NCI-H2107 (cell line): ENCODE measurements at places on chromosomes 13 and 19.

DNA sequence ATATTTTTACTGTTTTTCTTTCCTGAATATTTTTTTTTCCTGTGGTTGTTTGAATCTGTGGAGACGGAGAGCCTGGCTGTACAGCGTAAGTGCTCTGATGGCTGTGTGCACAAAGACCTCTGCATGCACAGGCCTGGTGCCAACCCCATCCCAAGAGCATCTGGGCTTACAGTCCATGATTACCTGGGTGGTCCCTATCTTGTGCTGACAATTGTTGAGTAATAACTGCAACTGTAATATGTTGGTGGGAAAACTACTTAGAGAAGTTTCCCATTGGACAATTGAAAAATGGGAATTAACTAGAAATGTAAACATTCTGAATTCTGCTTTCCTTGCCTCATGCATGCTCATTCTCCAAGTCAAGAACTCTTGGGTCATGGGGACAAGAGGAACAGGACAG, 268.7 kb downstream of the SHISA2 start:
- no peak for DNase-seq

GRCh38 chr13:60662595-60662994, 265.6 kb downstream of the TDRD3 start:
- DNase-seq = no peak

DNA sequence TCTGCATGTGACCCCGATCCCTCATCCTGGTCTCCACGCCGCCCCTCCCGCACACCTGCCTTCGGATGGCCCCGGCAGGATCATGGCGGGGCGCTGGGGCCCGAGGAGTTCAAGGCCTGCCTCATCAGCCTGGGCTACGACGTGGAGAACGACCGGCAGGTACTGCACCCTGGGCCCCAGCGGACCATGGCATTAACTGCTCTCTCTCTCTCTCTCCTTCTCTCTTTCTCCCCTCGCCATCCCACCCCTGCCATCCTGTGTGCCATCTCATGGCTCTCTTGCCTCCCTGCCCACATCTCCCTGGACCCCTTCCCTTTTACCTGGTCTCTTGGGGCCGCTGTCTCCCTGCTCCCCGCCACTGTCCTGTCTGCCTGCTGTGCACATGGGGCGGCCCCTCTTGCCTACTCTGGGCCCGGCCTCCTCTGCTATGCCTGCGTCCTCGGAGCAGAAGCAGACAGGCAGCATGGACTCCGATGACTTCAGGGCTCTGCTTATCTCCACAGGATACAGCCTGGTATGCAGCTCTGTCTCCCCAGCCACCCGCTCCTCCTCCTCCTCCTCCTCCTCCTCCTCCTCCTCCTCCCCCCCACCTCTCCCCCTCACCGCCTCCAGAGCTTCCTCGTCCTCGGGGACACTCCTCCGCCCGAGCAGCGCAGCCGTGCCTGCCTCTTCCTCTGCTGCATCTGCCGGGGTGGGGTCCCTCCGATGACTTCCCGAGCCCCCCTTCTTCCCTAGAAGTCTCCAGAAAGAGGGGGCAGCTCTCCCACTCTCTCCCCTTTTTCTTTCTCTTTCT, 16.2 kb downstream of the CAPN12 start:
- DNase-seq = no peak

GRCh38 chr19:40589591-40590429, 11.4 kb upstream of the LTBP4 start:
- no peak for DNase-seq

DNA sequence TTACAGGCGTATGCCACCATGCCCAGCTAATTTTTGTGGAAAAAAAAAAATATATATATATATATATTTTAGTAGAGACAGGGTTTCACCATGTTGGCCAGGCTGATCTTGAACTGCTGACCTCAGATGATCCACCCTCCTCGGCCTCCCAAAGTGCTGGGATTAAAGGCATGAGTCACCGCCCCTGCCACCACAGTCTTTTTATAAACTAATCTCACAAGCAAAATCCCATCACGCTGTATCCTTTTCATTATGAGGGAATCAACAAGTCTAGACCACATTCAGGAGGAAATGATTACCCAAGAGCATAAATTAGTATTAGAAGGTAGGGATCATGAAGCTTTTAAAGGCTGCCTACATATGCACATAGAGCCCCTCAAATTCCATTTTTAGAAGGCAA, 210.6 kb upstream of the NBEA start:
- no peak for DNase-seq

- DNase-seq = no peak
Measured at GRCh38 chr13:29893438-29893837, 43.0 kb upstream of the UBL3 start.

DNA sequence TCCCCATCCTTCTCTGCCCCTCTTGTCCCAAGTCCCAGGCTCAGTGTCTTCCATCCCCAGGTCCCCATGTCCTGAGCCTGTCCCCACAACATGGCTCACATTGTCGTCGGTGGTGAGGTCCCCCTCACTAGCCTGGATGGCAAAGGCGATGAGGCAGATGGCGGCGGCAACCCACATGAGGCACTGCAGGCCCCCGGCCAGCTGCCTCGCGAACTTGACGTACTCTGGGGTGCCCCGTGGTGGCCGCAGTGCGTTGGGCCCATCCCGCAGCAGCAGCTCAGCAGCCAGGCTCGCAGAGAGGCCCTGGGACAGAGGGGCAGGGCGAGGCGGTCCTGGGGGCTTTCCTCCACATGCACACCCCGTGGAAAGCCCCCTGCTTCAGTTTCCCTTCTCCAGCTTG, 1.1 kb downstream of the ATP4A start:
- no peak for DNase-seq

GRCh38 chr19:53102756-53103233, 427 bp downstream of the ZNF160 start:
- DNase-seq = no peak

DNA sequence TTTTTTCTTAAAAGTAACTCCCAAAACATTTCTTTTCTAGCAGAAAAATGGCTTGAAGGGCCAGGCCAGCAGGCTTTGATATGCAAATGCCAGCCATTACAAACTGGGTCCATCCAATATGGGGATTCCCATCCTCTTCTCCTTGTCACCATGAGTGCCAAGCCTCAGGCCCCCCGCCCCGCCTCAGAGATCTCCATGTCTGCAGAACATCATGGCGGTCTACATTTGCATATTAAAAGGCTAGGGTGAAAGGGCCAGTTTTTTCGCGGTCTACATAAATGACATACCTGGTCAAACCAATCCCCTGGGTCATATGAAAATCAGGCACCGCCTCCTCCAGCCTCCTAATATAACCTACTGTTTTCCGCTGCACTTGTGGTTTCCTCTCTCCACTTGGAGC, 1327.6 kb downstream of the UQCRFS1 start:
- no peak for DNase-seq

DNA sequence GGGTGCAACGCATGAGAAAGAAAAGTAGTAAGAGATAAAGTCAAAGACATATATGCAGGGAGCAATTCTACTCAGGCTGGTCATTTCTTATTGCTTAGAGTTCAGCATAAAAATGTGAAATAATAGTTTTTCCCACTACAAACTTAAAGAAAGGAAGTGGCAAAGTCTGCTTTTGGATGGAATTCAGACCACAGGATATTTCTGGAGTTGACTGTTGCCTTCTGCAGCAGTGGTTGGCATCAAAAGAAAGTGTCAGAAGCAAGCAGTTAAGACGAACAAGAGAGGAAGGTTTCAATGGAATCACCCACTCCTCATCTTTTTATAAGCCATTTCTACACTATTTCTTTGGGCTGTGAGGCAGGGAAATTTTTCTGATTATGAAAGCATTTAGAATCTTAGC, 36.2 kb upstream of the TRPC4 start:
- no peak for DNase-seq

- no peak for DNase-seq
Measured at GRCh38 chr13:67776151-67776550, 546.0 kb upstream of the PCDH9 start.

DNA sequence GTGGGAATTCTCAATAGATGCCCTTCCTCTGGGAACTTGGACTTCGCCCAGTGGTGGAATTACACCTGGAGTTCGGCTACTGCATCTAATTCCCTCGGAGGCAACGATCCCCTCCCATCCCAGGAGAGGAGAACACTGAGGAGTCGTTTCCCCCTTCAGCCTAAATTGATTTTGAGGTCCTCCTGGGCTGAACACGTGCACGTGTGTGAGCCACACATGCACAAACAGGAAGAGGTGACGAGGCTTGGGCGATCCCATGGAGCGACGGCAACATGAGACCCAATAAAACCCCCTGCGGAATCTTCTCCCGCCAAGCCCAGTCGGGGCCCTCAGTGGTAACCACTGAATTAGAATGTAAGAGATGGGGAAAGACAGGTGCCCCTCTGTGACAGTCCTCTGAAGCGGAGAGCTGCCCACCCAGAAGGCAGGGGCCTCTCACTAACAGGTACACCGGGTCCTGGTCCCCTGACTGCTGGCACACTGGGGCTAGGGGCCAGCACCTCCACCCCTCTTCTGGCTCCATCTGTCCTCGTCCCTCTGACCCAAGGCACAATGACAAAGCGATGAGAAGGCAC, 4.5 kb downstream of the MLLT1 start:
- DNase-seq = no peak

- no peak for DNase-seq
Measured at GRCh38 chr13:71695662-71696061, 171.3 kb downstream of the DACH1 start.

DNA sequence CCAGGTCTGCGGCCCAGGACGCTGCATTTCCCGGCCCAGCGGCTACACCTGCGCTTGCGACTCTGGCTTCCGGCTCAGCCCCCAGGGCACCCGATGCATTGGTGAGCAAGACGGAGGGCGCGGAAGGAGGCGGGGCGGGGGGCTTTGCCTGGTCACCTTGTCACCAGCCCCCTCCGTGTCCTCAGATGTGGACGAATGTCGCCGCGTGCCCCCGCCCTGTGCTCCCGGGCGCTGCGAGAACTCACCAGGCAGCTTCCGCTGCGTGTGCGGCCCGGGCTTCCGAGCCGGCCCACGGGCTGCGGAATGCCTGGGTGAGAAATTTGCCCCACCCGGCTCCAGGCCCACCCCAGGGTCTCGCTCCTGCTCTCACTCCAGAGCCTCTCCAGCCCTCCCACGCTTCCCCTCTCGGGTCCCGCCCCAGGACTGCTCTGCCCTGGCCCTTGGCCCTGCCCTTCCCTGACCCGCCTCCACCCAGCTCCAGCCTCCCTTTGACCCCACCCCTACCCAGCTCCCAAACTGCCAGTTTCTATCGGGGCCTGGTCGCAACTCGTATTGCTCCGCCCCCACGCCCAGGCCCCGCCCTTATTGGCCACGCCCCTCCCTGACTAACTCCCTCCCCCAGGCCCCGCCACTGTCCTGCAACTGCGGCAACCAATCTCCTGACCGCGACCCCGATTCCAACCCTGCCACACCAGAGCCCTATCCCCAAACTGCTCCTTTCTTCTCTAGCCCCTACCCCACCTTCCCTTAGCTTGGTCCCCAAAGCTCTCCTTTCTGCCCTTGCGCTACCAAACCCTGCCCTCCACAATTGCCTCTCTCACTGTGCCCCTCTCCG, 8.6 kb downstream of the LTBP4 start:
- no peak for DNase-seq

GRCh38 chr13:29922896-29923295, 72.5 kb upstream of the UBL3 start:
- DNase-seq = no peak

DNA sequence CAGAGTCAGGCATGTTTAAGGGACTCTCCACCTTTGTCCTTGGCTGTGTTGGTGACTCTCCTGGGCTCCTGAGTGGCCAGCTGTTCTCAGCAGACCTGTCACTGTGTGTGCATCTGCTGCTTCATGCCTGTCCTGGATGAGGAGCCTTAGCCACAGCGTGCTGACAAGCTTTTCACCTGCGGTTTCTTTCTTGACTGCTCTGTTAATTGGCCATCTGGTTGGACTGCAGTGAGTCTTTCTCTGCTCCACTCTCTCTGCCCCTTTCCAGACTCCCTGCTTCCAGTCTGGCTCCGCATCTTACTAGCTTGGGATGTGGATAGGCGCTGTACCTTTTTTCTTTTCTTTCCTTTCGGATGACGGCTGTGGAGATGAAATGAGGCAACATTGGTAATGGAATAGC, 38.8 kb downstream of the POLR1D start:
- no peak for DNase-seq

- DNase-seq = no peak
Measured at GRCh38 chr19:8631425-8631819, 989 bp downstream of the NFILZ start.

GRCh38 chr13:42000846-42001245, 39.9 kb upstream of the VWA8 start:
- no peak for DNase-seq

DNA sequence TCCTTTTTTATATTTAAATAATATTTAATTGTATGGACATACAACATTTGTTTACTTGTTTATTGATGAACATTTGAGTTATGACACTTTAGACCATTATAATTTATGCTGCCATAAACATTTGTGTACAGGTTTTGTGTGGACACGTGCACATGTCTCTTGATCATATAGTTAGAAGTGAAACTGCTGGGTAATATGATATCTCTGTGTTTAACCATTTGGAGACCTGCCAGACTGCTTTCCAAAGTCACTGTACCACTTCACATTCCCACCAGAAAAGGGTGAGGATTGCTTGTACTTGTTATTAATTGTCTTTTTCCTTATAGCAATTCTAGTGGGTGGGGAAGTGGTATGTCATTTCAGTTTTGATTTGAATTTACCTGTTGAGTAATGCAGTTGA, 145.6 kb upstream of the KLHL1 start:
- DNase-seq = peak; percentile 47

DNA sequence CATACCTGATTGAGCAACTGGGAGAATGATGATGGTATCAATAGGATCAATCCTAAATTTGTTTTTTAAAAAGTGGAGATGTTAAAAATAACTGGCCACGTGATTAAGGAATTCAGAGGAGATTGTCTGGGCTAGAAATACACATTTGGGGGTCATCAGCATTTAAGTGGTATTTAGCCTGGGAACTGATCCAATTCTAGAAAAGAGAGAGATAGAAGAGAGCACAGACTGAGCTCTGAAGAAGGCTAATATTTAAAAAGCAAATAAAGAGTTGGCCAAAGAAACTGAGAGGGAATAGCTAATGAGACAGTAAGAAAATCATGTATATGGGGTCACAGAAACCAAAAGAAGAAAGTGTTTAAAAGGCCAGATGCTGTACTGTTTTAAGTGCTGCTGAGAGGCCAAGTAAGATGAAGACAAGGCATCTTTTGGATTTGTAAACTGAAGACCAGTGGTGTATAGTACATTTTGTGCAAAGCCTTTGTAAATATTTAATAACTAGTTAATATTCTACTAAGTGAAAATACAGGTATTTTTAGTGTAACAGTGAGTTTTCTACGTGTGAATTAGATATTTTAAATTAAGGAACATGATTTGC, 40.2 kb downstream of the UBL3 start:
- no peak for DNase-seq

- DNase-seq = no peak
Measured at GRCh38 chr13:23871616-23872220, 17.5 kb downstream of the MIPEP start.

DNA sequence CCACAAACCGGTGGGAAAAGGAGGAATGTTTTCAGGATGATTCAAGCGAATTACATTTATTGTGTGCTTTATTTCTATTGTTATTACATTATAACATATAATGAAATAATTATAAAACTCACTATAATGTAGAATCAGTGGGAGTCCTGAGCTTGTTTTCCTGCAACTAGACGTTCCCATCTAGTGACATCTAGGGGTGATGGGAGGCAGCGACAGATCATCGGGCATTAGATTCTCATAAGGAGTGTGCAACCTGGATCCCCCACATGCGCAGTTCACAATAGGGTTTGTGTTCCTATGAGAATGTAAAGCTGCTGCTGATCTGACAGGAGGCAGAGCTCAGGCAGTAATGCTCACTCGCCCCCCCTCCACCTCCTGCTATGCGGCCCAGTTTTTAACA, 54.5 kb downstream of the SPTBN4 start:
- DNase-seq = no peak

- DNase-seq = no peak
Measured at GRCh38 chr13:94313926-94314325, 165.6 kb downstream of the DCT start.

GRCh38 chr13:97496511-97496910, 62.5 kb downstream of the RAP2A start:
- DNase-seq = no peak
